ENCODE measurements at places on chromosomes 16 and 17.

DNA sequence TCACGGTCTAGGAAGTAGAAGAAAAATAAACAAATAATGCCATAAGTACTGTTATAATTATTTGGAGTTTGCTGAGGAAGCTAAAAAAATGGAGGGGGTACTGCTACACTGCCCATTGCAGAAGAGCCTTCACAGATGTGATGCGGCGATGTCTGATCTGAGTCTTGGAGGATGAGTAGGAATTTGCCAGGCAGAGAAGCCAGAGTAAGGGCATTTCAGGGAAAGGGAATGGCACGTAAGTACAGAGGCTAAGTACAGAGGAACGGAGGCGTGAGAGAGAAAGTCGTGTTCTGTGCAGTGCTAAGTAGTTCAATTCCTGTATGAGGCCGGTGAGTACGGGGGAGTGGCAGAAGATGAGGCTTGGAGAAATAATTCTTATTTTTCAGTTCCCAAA, 741 bp upstream of the GRB2 start:
- DNase-seq, result peak; percentile 24

DNA sequence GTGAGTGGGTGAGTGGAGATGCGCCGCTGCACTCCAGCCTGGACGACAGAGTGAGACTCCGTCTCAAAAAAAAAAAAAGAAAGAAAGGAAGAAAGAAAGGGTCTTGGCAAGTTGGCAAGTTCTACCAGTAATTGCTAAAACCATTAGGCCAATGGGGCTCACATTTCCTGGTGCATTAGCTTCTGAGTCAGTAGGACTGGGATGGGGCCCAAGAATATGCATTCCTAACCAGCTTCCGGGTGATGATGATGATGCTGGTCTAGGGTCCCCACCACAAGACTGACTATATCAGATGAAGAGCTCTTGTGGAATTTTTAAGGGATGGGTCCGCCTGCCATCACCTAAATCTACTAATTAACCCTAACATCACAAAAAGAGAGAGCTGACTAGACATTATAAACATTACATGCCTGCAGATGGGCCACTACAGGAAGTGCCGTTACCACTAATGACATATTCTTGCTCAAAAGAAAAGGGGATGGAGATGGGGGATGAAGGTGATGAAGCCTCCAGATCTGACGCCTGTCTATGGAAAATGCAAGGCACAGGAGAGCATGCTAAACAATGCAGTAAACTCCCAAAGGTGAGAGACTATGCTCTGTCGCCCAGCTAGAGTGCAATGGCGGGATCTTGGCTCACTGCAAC, 13.1 kb downstream of the MYH11 start:
- no peak for DNase-seq

DNA sequence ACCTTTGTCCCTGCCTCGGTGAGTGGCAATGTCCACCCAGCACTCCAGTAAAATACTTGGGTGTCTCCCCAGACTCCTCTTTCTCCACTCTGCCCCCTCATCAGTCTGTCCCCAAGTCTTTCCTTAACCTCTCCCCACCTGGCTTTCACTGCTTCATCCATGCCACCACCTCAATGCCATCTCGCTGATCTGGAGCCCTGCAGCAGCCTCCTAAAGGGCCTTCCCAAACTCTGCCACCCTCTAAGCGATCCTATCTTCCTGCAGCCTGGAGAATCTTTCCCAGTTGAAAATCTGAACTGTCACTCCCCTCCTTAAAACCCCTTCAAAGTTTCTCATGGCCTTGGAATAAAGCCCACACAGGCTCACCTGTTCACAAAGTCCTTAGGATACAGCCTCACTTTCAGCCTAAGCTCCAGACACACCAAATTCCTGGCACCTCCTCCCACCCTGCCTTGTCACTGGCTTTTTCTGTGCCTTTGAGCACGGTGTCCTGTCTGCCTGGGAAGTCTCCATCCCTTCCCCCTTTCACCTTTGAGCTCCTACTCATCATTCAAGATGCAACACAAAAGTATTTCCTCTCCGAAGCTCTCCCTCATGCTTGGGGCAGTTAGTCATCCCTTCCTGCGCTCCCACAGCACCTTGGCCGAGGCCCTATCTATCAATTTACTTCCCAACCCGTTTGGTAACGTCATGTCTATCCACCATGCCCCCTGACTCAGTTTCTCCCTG, 2.8 kb downstream of the WNK4 start:
- no peak for DNase-seq

DNA sequence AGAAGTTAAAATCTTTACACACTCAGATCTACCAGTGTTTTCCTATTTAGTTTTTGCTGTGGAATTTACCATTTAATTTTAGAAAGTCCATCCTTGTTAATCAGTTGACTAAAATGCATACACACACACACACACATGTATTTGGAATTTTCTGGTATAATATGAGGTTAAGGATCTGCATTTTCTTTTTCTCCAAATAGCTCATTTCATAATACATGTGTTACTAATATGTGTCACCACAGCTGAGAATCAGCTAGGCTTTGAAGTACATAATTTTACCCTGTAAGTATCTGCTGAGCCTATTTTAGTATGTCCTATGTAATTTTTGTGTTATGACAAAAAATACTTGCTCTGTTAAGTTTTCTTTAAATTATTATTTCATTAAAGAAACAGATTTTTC, 143.2 kb downstream of the PHKB start:
- DNase-seq, result no peak

GRCh38 chr16:4426021-4426684, 485 bp downstream of the DNAJA3 start:
- DNase-seq, result peak; percentile 63

DNA sequence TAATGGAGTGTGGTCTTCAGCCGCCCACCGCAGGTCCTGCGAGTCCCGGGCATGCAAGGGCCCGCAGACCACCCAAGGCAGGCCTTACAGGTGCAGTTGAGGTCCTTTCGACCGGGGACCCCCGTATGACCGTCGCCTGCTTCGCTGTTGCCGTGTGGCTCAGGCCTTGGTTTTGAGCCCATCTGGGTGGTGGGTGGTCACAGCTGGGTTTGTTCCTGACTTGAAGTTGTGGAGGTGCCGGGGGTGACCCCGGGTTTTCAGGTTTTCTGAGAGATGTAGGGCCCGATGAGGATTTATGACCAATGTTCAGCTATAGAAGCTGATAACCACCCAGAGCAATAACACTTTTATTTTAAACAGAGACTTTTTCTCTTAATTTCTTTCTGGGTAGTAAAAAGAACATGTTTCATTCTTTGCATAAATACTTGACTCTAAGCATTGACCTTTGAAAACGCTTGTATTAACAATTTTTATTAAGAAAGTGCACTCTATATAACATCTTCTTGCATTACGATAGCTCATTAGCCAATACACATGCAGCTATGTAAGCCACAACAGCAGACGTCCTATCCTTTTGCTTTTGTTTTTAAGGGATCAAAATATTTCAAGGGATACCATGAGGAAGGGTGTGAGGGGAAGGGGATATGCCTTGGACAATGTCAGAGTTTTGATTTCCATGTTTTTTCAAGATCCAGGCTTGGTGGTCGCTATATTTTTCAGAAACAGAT, 1.9 kb downstream of the FOXL1 start:
- DNase-seq, result no peak

DNA sequence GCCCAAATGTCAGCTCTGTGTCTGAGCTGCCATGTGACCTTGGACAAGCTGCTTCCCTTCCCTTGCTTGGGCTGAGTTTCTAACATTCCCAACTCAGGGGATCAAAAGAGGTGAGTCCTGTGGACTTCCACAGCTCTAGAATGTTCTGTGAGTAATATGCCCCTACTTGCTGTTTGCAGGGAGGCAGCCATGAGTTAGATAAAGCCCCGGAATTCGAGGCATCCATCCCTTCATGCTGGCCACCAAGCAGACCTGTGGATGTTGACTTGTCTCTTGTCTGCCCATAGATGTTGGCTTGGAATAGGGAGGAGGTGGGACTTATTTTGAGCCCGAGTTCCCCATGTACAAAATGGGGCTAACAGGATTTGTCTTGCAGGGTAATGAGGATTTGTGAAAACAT, 36.2 kb downstream of the KSR1 start:
- no peak for DNase-seq

Data from activated naive CD4-positive, alpha-beta T cell treated with anti-CD3 and anti-CD28 coated beads for 36 hours (primary cell).